T-cell (primary cell): ENCODE measurements at places on chromosomes 5 and 9. TPM values are rescaled to one million over a fixed set of nuclear protein-coding genes. Genes with fewer than 3 reads are reported as not detected.

- H3K27me3 ChIP-seq: no peaks in the 10 kb centered on the region
- H3K36me3 ChIP-seq: no peaks in the 10 kb centered on the region
- H3K4me3 ChIP-seq: no peak overlapping the region
- no peak overlapping the region for H3K27ac ChIP-seq
- no peak for DNase-seq
Observed at GRCh38 chr5:41878643-41879478, 8.6 kb upstream of the OXCT1 start.

The EQTN gene
- total RNA-seq: not detected

DNA sequence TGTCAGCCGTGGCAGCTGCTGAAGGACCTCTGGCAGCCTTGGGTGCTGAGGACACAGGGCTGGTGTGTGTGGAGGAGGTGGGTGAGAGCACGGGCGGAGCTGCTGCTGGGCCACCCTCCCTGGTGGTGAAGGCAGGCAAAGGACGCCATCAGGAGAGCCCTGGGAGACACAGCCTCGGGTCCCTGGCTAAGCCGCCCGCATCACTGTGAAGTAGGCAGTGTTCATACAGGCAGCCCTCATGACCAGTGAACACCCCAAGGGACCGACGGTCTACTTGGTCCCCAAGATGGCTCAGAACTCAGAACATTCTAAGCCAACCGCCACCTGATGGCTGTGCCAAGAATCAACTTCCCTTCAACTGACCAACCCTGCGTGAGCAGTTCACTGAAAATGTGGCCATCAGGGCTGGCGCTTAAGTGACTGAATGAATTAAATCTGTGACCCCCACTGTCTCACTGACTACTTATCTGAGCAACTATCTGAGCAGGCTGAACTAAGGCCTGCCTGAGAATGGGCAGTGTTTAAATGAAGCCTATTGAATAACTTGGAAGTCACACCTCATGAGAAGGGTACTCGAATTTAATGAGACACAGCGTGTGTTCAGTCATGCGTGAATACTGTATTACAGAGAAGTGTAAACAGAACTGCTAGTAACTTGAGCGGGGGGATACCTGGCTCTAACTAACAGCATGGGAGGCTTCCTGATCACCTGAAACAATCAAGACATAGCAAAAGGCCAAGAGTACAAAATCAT, 54.7 kb upstream of the SIMC1 start:
- H3K27ac ChIP-seq: no peak overlapping the region
- DNase-seq: no peak
- no peaks in the 10 kb centered on the region for H3K4me1 ChIP-seq
- no peak overlapping the region for H3K4me3 ChIP-seq

- no peaks in the 10 kb centered on the region for H3K36me3 ChIP-seq
- no peaks in the 10 kb centered on the region for H3K27me3 ChIP-seq
- no peak overlapping the region for H3K4me3 ChIP-seq
- no peaks in the 10 kb centered on the region for H3K4me1 ChIP-seq
- DNase-seq: peak; percentile 45
Observed at GRCh38 chr5:90434116-90434714, 24.7 kb upstream of the CETN3 start.

GRCh38 chr5:133904641-133905040, 63.8 kb downstream of the C5orf15 start:
- no peak for DNase-seq
- H3K27me3 ChIP-seq: no peaks in the 10 kb centered on the region
- no peak overlapping the region for H3K4me3 ChIP-seq
- no peaks in the 10 kb centered on the region for H3K4me1 ChIP-seq

- H3K27ac ChIP-seq: no peak overlapping the region
- H3K4me1 ChIP-seq: no peaks in the 10 kb centered on the region
- no peak overlapping the region for H3K4me3 ChIP-seq
- H3K27me3 ChIP-seq: no peaks in the 10 kb centered on the region
- no peak for DNase-seq
Observed at GRCh38 chr5:97133101-97133500, 9.3 kb downstream of the LIX1 start.

DNA sequence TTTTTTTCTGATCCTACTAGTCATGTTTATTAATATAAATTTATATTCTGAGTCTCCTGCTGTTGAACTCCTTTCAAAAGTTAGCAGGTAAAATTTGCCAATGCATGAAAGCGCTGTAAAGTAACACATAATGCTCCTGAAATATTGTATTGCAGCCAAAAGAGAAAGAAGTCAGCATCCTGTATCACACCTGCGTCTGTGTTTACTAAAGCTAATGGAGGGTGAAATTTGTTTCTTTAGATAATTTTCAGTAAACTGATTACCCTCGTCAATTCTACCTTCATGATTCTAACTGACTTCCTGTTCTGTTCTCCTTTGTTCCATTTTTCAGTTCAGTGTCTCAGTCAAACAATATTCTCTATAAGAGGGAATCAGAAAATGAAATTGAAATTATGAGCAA, 415.4 kb downstream of the CDH9 start:
- no peak overlapping the region for H3K4me3 ChIP-seq
- DNase-seq: no peak
- H3K27me3 ChIP-seq: no peaks in the 10 kb centered on the region

The SV2C gene
- 0.07 TPM for total RNA-seq

The CARTPT gene
- total RNA-seq: not detected

DNA sequence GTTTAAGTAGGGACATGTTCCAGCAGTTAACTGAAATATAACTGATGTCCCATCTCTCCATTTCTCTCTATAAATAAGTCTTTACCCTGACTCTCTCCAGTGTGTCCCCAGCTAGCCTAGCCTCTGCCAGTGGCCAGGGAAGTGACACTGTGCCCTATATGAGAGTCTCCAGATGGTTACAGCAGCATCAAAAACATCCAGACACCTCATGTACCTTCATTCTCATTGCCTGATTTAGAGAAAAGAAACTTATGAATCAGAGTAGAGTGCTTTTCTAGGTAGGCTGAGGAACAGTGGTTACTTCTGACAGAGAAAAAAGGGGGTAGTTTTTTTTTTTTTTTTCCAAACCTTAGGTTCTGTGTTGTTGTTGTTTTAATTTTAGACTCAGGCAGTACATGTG, 148.5 kb downstream of the GNAQ start:
- no peaks in the 10 kb centered on the region for H3K36me3 ChIP-seq
- no peaks in the 10 kb centered on the region for H3K27me3 ChIP-seq
- DNase-seq: no peak
- H3K4me1 ChIP-seq: no peaks in the 10 kb centered on the region
- no peak overlapping the region for H3K27ac ChIP-seq

DNA sequence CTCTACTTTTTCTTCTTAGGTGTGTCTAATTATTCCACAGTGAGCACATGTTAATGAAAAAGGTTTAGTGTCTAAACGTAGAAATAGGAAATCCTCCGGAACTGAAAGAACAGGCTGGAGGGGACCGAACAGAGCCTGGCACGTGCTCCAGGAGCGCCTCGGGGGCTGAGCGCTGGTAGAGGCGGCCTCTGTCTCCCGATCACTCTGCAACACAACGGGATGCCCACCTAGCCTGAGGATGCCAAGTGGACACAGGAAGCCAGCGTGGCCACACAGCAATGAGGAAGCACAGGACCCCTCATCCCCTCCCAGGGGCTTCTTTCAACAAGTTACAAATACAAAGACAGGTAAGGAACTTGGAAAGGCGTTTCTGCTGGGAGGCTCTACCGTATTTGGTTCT, 19.4 kb downstream of the TRIM7 start:
- H3K4me1 ChIP-seq: peaks cover 7% of the 10 kb centered on the region
- no peaks in the 10 kb centered on the region for H3K36me3 ChIP-seq
- H3K27ac ChIP-seq: no peak overlapping the region

The ZDHHC11 gene
- 13.0 TPM for total RNA-seq

DNA sequence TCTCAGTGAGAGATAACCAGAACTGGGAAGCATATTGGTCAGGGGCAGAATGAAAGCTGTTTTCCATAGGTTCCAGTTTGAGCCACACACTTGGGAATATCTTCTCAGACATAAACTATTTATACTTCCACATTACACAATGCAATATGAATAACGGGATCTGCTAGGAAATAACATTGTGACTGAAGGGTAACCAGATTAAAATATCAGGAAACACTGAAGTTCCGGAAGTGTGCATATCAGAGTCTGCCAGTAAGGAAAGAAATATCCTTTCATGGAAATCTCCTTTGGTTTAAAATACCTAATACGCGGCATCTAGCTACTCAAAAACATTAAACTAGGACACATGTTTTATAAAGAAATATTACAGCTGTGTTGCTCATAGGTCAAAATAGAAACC, 56.3 kb downstream of the ST8SIA4 start:
- H3K36me3 ChIP-seq: peaks cover 2% of the 10 kb centered on the region
- H3K4me1 ChIP-seq: peaks cover under 1% of the 10 kb centered on the region
- H3K27me3 ChIP-seq: no peaks in the 10 kb centered on the region
- H3K27ac ChIP-seq: no peak overlapping the region

- peaks cover 10% of the 10 kb centered on the region for H3K4me1 ChIP-seq
- DNase-seq: no peak
- H3K4me3 ChIP-seq: peak overlapping the region; percentile 90
- no peaks in the 10 kb centered on the region for H3K27me3 ChIP-seq
- peak overlapping the region; percentile 87 for H3K27ac ChIP-seq
Observed at GRCh38 chr5:59040024-59040803, 457.3 kb downstream of the RAB3C start.

The RNF183 gene
- not detected for total RNA-seq

- no peak for DNase-seq
- H3K36me3 ChIP-seq: no peaks in the 10 kb centered on the region
- H3K4me3 ChIP-seq: no peak overlapping the region
- no peaks in the 10 kb centered on the region for H3K4me1 ChIP-seq
- no peak overlapping the region for H3K27ac ChIP-seq
Observed at GRCh38 chr5:53011233-53011632, 22.1 kb downstream of the ITGA2 start.

GRCh38 chr9:20624201-20625002, 2.1 kb upstream of the MLLT3 start:
- no peaks in the 10 kb centered on the region for H3K36me3 ChIP-seq
- peaks cover 23% of the 10 kb centered on the region for H3K4me1 ChIP-seq
- H3K27ac ChIP-seq: peak overlapping the region; percentile 45
- no peaks in the 10 kb centered on the region for H3K27me3 ChIP-seq
- peak overlapping the region; percentile 91 for H3K4me3 ChIP-seq

GRCh38 chr5:66015196-66015960, 89.0 kb downstream of the ERBIN start:
- no peak for DNase-seq
- no peaks in the 10 kb centered on the region for H3K27me3 ChIP-seq
- H3K27ac ChIP-seq: no peak overlapping the region
- no peaks in the 10 kb centered on the region for H3K36me3 ChIP-seq
- peaks cover 4% of the 10 kb centered on the region for H3K4me1 ChIP-seq

- no peaks in the 10 kb centered on the region for H3K4me1 ChIP-seq
- no peaks in the 10 kb centered on the region for H3K36me3 ChIP-seq
- DNase-seq: no peak
- H3K27me3 ChIP-seq: no peaks in the 10 kb centered on the region
Observed at GRCh38 chr5:109935833-109936490, 246.2 kb downstream of the MAN2A1 start.

The PLEKHG4B gene
- total RNA-seq: 0.06 TPM

GRCh38 chr5:57004800-57005199, 52.9 kb upstream of the MIER3 start:
- H3K27ac ChIP-seq: no peak overlapping the region
- H3K36me3 ChIP-seq: no peaks in the 10 kb centered on the region
- no peak overlapping the region for H3K4me3 ChIP-seq
- H3K27me3 ChIP-seq: peaks cover 4% of the 10 kb centered on the region
- H3K4me1 ChIP-seq: no peaks in the 10 kb centered on the region
- DNase-seq: no peak

- DNase-seq: no peak
- no peak overlapping the region for H3K4me3 ChIP-seq
Observed at GRCh38 chr5:50476549-50476948, 35.5 kb upstream of the EMB start.

The C9orf50 gene
- total RNA-seq: not detected

- H3K4me3 ChIP-seq: no peak overlapping the region
- no peaks in the 10 kb centered on the region for H3K27me3 ChIP-seq
- no peak for DNase-seq
- H3K36me3 ChIP-seq: no peaks in the 10 kb centered on the region
- H3K4me1 ChIP-seq: no peaks in the 10 kb centered on the region
Observed at GRCh38 chr5:10505517-10506095, 58.3 kb upstream of the ANKRD33B start.

GRCh38 chr5:34889394-34889793, 25.9 kb downstream of the RAD1 start:
- DNase-seq: no peak
- H3K36me3 ChIP-seq: no peaks in the 10 kb centered on the region
- no peak overlapping the region for H3K4me3 ChIP-seq
- H3K27ac ChIP-seq: no peak overlapping the region
- no peaks in the 10 kb centered on the region for H3K4me1 ChIP-seq

DNA sequence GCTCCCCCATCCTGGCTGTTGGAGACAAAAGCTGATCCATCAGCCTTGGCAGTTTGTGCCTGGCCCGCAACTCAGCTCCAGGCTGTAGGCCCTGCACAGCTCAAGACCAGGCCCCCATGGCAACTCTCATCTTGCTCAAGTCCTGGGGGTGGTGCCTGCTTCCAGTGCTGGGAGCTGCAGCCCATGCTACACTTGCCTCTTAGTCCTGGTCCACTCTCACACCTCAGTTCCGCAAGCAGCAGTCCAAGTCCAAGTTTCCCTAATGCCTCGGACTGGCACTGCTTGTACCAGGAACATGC, 14.2 kb downstream of the AHRR start:
- H3K27me3 ChIP-seq: no peaks in the 10 kb centered on the region
- H3K36me3 ChIP-seq: no peaks in the 10 kb centered on the region
- no peak for DNase-seq
- H3K27ac ChIP-seq: no peak overlapping the region
- H3K4me3 ChIP-seq: no peak overlapping the region

GRCh38 chr9:91426123-91426745, 2.6 kb upstream of the NFIL3 start:
- H3K4me1 ChIP-seq: peaks cover 38% of the 10 kb centered on the region
- H3K4me3 ChIP-seq: no peak overlapping the region
- H3K27me3 ChIP-seq: peaks cover 12% of the 10 kb centered on the region
- H3K36me3 ChIP-seq: no peaks in the 10 kb centered on the region
- H3K27ac ChIP-seq: no peak overlapping the region

DNA sequence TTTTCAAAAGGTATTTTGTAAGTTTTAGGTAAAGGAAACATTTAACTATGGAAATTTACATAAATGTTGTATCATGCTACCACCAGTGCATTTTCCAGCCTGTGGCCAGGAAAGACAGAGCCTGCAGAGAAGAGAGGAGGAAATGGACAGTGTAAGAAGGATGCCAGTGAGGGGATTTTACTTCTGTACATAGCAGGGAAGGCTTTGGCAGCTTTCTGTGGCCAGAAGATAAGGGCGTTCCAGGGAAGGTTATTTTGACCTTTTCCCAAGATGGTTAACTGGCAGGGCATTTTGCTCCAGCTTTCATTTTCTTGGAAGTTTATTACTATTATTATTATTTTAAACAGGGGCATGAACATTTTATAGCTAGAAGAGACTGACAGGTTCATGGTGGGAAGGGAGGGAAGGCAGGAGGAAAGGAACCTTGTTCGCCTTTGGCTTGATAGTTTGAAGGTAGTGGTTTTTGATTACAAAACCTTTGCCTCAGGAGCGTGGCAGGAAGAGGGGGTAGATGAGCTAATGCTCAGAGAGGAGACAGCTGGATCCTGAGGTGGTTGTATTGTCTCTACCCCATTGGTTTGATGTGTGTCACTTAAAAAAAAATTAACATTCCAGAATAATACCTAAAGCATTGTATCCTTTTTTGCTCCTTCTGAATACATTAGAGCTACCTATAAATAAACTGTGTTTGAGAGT, 4.1 kb downstream of the ISOC1 start:
- DNase-seq: no peak
- H3K27ac ChIP-seq: no peak overlapping the region
- no peak overlapping the region for H3K4me3 ChIP-seq

The ENTPD8 gene
- total RNA-seq: not detected

The TAF1L gene
- not detected for total RNA-seq

The HNRNPH1 gene
- 1,278 TPM for total RNA-seq

The SLC27A6 gene
- 0.13 TPM for total RNA-seq

The SGCD gene
- 0.72 TPM for total RNA-seq
